Stimulated activated CD8-positive, alpha-beta memory T cell treated with anti-CD3 and anti-CD28 coated beads, Interleukin-2, amount 100 ng/mL, for 48 hours (primary cell): ENCODE measurements at places on chromosomes 13 and 19.
A peak's percentile ranks its signal among the peaks of the same experiment; 100 is the strongest.

DNA sequence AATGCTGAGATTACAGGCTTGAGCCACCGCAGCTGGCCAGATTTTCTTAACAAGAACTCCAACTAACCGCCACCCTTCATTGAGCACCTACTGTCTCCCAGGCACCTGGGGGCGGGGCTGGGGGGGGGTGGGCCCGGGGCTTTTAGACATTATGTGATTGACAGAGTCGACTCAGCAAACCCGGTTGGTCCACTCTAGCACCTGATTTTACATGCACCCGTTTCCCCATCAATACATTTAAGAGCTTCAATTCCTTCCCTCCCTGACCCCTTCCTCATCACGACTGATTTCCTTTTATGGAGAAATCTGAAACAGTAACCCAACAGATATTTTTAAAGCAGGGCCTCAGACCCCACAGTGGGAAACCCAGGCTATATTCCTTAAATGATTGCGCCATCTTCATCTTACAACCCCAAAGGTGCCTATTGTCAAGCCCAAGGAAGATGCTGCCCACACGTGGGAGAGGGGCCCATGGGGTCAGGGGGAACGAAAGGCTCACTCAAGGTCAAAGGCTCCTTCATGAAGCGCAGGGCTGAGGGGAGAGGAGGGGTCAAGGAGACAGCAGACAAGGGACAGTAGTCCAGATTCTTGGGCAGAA lies 1.8 kb downstream of the INSR start:
- no peak for DNase-seq

DNA sequence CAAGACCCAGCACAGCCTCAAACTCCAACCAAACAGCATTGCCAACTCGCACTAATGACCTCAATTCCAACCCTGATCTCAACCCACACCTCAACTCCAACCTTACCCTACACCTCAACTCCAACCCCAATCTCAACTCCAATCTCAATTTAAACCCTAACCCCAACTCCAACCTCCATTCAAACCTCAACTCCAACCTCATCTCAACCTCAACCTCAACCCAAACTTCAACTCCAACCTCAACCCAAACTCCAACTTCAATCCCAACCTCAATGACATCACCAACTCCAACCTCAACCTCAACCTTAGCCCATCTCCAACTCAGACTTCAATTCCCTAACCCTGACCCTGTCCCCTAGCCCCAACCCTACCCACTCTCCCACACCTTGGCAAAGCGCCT lies 58.4 kb downstream of the UNC13A start:
- no peak for DNase-seq

DNA sequence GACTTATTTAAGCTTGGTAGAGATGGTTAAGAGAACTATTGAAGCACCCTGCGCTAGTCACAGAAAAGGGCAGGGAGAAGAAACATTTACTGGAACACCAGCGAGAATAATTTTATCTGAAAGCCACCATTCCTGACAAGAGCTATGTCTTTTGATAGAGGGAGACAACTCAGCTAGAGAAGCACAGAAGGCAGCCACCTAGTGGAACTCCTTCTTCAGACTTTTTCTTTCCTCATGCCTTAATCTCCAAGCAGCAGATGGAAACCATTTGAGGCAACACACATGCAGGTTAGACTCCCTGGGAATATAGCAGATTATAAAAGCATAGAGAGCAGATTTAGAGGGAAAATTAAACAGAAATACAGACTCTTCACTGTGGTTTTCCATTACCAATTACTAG lies 813.4 kb downstream of the SLITRK6 start:
- DNase-seq: no peak

- no peak for DNase-seq
Observed at GRCh38 chr13:43389573-43389972, 366.2 kb downstream of the DNAJC15 start.

DNA sequence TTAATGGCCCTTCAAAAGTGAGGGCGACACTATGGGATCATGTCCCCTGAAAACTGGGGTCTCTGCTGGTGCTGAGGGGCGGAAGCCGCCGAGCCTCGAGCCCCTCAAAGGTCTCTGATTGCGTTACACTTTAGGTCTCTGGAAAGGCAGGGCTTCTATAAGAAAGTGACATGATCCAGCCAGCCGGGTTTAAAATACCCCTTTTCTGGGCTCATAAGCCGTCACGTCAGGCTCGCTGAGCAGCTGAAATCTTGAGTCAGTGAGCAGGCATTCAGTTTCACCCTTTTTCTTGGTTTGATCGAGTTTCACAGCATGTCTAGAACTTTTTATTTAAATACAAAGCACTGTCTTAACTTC lies 600 bp upstream of the HMGB1 start:
- no peak for DNase-seq

DNA sequence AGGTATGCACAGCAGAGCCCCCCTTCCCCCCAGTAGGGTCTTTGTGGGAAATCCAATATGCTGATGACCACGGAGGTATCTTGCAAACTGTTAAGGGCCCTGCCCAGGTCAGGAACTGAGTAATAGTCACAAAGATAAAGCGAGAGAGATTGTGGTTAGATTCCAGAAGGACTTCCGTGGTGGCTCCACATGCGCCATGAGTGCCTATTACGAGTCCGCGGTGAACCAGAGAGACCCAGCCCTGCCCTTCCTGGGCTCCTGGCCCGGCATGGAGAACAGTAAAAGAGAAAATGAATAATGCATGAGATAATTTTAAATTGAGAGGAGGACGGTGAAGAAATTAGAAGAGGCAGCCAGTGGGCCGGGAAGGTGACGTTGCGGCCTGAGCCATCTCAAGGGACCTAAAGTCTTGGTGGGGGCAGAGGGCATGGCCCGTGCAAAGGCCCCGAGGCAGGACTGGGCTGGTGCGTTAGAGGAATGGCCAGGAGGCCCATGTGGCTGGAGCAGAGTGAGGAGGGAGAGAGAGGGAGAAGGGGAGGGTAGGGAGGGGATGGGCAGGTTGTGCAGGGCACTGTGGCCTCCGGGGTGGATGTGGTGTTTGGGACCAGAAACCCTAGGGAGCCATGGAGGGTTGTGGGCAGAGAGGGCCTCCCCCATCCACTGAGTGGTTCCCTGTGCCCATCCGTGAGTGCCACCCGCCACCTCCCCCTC lies 46.6 kb upstream of the NFIC start:
- DNase-seq: no peak

- no peak for DNase-seq
Observed at GRCh38 chr19:31718898-31719297, 369.7 kb upstream of the TSHZ3 start.

GRCh38 chr19:16381756-16382401 lies 57.3 kb downstream of the KLF2 start:
- DNase-seq: no peak

- DNase-seq: no peak
Observed at GRCh38 chr19:19579533-19580361, 38.7 kb downstream of the PBX4 start.

- no peak for DNase-seq
Observed at GRCh38 chr13:114012921-114013320, 39.0 kb upstream of the C13orf46 start.

DNA sequence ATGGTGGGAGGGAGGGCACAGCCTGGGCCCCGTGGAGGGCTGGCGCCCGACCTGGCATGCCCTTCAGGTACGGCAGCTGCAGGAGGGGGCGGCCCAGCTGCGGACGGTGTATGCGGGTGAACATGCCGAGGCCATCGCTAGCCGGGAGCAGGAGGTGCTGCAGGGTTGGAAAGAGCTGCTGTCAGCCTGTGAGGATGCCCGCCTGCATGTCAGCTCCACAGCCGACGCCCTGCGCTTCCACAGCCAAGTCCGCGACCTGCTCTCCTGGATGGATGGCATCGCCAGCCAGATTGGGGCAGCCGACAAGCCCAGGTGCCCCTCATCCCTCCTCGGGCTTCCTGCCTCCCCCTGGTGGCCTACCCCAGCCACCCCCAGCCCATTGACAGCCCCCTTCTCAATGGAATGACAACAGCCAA lies 16.6 kb upstream of the SHKBP1 start:
- no peak for DNase-seq

DNA sequence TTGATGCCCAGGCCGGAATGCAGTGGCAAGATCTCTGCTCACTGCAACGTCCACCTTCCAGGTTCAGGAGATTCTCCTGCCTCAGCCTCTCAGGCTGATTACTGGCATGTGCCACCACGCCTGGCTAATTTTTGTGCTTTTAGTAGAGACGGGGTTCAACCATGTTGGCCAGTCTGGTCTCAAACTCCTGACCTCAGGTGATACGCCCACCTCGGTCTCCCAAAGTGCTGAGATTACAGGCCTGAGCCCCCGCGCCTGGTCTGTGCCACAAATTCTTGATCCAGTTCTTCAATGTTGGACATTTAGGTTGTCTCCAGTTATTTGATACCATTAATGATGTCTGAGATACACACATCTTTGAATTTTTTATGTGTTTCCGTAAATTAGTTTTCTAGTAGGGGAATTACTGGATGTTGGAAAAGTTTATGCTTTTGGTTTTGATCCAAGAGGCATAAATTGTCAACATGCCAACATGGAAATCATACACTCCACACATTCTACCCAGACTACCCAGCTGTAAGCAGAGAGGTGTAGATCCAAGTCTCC lies 525 bp upstream of the COG3 start:
- no peak for DNase-seq

GRCh38 chr13:105445796-105446195 lies 1089.7 kb downstream of the EFNB2 start:
- DNase-seq: no peak

DNA sequence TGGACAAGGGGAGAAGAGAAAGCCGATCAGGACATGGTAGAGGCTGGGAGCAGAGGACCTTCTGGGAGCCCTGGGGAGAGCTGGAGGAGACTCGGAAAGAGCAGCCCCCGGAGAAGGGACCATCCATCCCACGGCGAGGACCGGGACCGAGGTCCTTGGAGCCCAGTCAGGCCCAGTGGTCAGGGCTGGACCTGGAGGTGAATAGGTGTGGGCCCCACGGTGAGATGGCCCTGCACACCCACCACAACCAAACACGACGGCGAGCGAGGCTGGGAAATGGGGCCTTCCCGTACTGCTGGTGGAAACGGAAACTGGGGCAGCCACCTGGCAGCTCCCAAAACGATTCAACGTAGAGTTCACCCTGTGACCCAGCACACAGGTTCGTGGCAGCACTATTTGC lies 3.7 kb upstream of the NTN5 start:
- DNase-seq: no peak

DNA sequence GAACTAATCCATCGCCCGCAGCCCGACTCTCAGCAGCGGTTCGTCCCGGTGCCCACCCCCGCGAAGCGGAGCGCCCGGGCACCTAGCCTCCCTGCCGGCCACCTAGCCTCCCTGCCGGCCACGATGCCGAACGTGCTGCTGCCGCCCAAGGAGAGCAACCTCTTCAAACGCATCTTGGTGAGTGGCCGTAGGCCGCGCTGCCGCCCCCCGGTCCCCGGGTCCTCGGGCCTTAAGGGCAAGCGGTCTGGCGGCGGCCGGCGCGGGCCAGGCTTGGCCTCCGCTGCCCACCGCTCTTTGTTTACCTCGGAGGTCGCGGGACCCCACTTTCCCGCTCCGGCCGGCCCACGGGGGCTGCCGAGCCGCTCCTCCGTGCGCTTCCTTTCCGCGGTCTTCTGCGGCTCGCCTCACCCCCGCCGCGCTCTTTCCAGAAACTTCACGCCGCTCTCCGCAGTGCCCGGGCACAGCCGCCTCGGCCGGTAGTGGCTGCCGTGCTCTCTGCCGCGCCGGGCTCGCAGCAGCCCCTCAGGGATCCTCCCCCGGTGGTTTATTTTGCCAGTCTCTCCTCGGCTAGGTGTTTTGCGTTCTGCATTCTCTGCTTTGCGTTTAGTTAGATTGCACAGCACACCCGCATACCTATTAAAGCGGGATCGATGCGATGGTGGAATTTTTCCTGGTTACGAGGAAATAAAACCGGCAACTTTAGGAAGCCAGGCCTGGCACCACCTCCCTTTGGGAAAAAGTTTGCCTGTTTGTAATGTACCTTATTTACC lies 524 bp downstream of the NAA16 start:
- DNase-seq: peak; percentile 21

GRCh38 chr13:110302997-110303396 lies 4.0 kb downstream of the COL4A1 start:
- no peak for DNase-seq

GRCh38 chr19:37905946-37906868 lies at the start of gene WDR87:
TSS of gene WDR87 (minus strand) at chr19:37906594. CDS start at chr19:37898239, 8,355 bp downstream.
- DNase-seq: peak; percentile 13

GRCh38 chr13:59790626-59791025 lies 373.1 kb downstream of the DIAPH3 start:
- no peak for DNase-seq

- no peak for DNase-seq
Observed at GRCh38 chr19:50877338-50877737, 4.1 kb downstream of the KLK2 start.

GRCh38 chr19:15110418-15110815 lies 3.2 kb downstream of the SYDE1 start:
- DNase-seq: no peak

DNA sequence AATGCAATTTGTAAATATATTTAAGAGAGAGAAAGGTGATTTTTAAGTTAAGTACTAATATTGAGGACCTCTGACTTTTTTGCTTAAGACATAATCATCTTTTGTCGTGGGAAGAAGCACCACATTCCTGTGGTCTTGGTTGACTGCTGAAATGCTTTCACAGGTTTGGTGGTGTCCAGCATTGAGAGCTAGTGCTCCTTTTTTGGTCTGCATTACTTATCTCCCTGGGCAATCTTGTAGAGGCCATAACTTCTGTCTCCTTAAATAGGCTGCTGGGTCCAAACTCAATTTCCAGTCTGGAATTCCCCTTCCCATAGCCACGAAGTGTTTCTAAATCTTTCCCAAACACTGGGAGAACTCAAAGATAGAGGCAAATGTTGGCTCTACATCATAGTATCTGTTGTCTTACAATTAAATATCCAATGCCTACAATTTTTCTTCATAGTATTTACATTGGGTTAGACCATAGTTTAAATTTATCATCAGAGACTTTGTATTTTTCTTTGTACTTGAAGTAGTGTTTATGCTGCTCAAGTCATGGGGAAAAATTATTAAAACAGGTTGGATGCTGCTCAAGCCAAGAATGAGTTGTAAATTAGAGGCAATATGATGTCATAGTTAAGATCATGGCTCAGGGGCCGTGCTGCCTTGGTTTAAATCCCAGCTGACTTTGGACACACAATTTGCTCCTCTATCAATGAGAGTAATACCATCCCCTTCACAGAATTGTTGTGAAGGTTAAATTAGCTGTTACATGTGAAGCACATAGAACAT lies 105.6 kb downstream of the POSTN start:
- DNase-seq: no peak
